ENCODE measurements at places on chromosomes 11 and 22.

GRCh38 chr11:63614136-63614671 lies at the start of gene PLAAT3:
Gene PLAAT3, minus strand, starts transcription at chr11:63614433. Its CDS starts 419 bp downstream, at chr11:63614014.
- peak; percentile 90 for ATAC-seq

GRCh38 chr11:297586-298405 lies 1.5 kb downstream of the IFITM5 start:
- ATAC-seq = no peak

- ATAC-seq = no peak
Observed at GRCh38 chr11:71240061-71240690, 12.2 kb downstream of the SHANK2 start.

DNA sequence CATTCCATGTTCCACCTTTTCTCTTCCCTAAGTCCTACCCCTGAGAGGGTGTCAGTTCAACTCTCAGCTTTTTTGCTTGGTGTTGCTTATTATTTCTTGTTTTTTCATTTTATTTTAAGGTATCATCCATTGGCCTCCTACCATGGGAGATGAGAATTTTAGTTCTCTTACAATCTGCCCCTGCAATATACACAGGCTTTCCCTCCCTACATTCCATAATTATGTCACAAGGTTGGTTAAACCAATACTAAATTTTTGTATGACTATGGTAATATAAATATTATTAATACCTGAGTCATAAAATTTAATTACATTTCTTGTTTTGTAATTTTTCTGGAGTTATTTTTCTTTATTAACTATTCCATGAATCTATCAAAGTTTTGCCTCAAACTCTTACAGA lies 216.2 kb downstream of the SNX19 start:
- no peak for ATAC-seq

DNA sequence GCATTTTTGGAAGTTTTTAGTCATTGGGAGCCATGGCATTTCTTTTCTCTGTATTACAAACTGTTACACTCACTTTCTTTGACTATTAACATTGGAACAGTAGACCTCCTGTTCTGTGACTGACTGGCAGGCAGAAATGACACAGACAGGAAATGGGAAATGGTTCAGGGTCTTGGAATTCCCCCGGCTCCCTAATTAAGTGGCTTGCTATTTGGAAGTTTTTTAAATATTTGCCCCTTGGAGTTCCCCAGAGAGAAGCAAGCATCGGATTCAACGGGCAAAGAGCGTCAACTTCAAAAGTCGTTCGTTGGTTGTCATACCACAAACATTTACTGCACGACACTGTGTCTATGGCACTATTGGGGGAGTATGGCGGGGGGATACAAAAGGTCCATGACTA lies 1.1 kb upstream of the BIRC2 start:
- peak; percentile 7 for ATAC-seq

GRCh38 chr11:94932503-94932902 lies 40.9 kb downstream of the CWC15 start:
- peak; percentile 18 for ATAC-seq

- ATAC-seq = peak; percentile 67
Observed at GRCh38 chr11:63901660-63902059, 15.3 kb downstream of the RCOR2 start.

- no peak for ATAC-seq
Observed at GRCh38 chr11:122229481-122230384, 113.7 kb upstream of the BLID start.

All from SK-N-SH treated with all-trans-retinoic acid at 6 μM for 48 hours (cell line).